Activated CD8-positive, alpha-beta memory T cell treated with anti-CD3 and anti-CD28 coated beads for 36 hours (primary cell): ENCODE measurements at places on chromosomes 2 and 18. TPM values are rescaled to one million over a fixed set of nuclear protein-coding genes. Genes with fewer than 3 reads are reported as not detected.

The ARHGAP15 gene
- 36.4 TPM for total RNA-seq

The ZFAND2B gene
- total RNA-seq = 29.3 TPM

The CNGA3 gene
- not detected for total RNA-seq

The ASIC4 gene
- total RNA-seq = not detected

The RAB27B gene
- total RNA-seq = 0.19 TPM

The IL1F10 gene
- not detected for total RNA-seq

The ACOXL gene
- total RNA-seq = 0.23 TPM

The IL1RL1 gene
- 0.48 TPM for total RNA-seq

The CRYBA2 gene
- total RNA-seq = not detected

The RAPGEF4 gene
- not detected for total RNA-seq

The TRIM43 gene
- total RNA-seq = not detected

The KCNJ3 gene
- not detected for total RNA-seq

The LIMS3 gene
- 0.59 TPM for total RNA-seq

The DCC gene
- not detected for total RNA-seq

The EHD3 gene
- total RNA-seq = 1.7 TPM

The L3MBTL4 gene
- 0.17 TPM for total RNA-seq

The ERCC3 gene
- total RNA-seq = 57.7 TPM

The DNAH6 gene
- 0.06 TPM for total RNA-seq

The SNED1 gene
- 0.53 TPM for total RNA-seq

The RABL2A gene
- total RNA-seq = 15.3 TPM

The LOXL3 gene
- 1.6 TPM for total RNA-seq

The IFT172 gene
- total RNA-seq = 12.1 TPM

The ERICH2 gene
- total RNA-seq = not detected

The RNF125 gene
- total RNA-seq = 24.3 TPM

The SLC4A5 gene
- total RNA-seq = 1.2 TPM

The SFXN5 gene
- total RNA-seq = 18.1 TPM

The FAHD2B gene
- 24.7 TPM for total RNA-seq

The ALPG gene
- not detected for total RNA-seq

The MRPL30 gene
- 31.6 TPM for total RNA-seq

The ADD2 gene
- 2.0 TPM for total RNA-seq

The KIF3C gene
- 5.1 TPM for total RNA-seq

The OTOS gene
- not detected for total RNA-seq

The GCG gene
- not detected for total RNA-seq

The MXD1 gene
- 6.4 TPM for total RNA-seq

The ARL6IP6 gene
- total RNA-seq = 27.0 TPM

The FSHR gene
- not detected for total RNA-seq

The IKZF2 gene
- total RNA-seq = 8.3 TPM

The VWC2L gene
- not detected for total RNA-seq

The RAX gene
- not detected for total RNA-seq

The MLPH gene
- total RNA-seq = not detected

The FNDC4 gene
- total RNA-seq = not detected
